ENCODE measurements at places on chromosomes 5 and 9. TPM values are rescaled to one million over a fixed set of nuclear protein-coding genes. Genes with fewer than 3 reads are reported as not detected.

LCN1 gene
- total RNA-seq, result not detected

- H3K36me3 ChIP-seq, result peaks cover 45% of the 10 kb centered on the region
- no peaks in the 10 kb centered on the region for H3K27me3 ChIP-seq
- DNase-seq, result no peak
- H3K4me1 ChIP-seq, result no peaks in the 10 kb centered on the region
- H3K27ac ChIP-seq, result no peak overlapping the region
These were observed 47.0 kb upstream of the RETREG1 start for GRCh38 chr5:16663840-16664239.

DNA sequence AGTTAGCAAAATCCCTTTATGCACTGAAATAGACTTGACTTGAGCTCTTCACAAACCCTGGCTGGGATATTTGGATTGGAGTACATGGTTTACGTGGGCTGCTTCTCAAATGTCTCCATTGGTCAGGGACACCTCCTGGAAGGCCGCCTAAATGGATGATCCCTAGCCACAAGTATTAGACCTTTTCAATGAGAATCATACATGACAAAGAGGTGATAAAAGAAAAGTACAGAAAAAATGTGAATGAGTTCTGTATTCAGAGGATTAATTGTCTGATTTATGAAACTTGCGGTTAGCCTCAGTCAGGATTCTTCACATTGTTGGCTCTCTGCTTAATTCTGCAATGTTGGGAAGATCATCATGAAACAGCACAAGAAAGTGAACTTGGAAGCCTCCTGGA, 752.8 kb upstream of the ADAMTS16 start:
- H3K4me1 ChIP-seq, result no peaks in the 10 kb centered on the region
- H3K4me3 ChIP-seq, result no peak overlapping the region
- no peaks in the 10 kb centered on the region for H3K36me3 ChIP-seq
- H3K27ac ChIP-seq, result no peak overlapping the region

DNA sequence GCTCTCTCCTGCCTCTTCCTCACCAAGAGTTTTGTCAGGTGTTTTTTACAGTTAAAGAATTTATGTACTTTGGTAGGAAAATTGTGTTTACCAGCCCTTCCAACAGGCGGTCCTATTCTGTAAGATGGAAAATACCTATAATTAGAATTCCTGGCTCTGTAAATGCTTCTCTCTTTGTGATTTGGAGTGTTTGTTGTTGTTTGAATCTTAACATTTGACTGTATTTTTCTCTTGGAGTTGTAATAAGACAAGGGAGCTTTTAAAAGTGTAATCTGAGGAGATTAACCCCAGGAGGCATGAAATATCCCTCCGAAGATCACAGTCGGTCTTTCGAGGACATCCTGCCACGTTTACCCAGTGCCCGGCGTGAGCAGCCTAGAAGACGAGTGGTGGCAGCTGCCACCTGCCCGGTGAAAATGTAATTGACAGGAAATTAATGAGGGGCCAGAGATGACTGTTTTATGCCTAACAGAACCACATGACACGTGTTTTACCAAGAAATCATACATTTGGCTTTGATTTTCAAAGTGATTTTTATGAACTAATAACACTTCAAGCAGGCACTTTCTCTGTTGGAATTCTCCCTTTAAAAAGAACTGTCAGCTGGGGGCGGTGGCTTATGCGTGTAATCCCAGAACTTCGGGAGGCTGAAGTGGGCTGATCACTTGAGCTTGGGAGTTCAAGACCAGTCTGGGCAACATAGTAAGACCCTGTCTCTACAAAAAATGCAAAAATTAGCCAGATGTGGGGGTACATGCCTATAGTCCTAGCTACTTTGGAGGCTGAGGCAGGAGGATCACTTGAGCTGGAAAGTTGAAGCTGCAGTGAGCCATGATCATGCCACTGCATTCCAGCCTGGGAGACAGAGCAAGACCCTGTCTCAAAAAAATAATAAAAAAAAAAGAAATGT, 20.0 kb downstream of the ANKRD33B start:
- H3K4me1 ChIP-seq, result no peaks in the 10 kb centered on the region
- H3K27ac ChIP-seq, result no peak overlapping the region
- no peak overlapping the region for H3K4me3 ChIP-seq
- DNase-seq, result no peak
- H3K36me3 ChIP-seq, result no peaks in the 10 kb centered on the region
- no peaks in the 10 kb centered on the region for H3K27me3 ChIP-seq

OXCT1 gene
- total RNA-seq, result 10.2 TPM

DNA sequence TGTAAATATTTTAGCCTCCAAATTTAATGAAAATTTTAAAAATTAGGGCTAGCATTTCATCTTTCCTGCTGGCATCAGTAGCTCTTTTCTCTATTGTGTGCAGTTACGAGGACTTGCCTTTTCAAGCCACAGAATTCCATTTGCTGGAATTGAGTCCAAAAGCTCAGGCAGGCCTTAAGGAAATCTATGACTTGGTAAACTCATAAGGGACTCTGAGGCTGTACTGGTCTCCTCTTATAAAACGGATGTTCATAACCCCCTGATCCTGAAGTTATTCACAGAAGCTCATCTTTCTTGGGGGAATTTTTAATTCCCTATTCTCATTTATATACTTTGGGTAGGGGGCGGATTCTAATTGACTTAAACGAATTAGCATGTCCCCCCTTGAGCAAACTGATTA, 23.4 kb downstream of the ANKRA2 start:
- DNase-seq, result no peak
- peak overlapping the region; percentile 68 for H3K27ac ChIP-seq
- H3K4me1 ChIP-seq, result peaks cover 19% of the 10 kb centered on the region
- no peak overlapping the region for H3K4me3 ChIP-seq
- H3K36me3 ChIP-seq, result no peaks in the 10 kb centered on the region
- no peaks in the 10 kb centered on the region for H3K27me3 ChIP-seq

DNA sequence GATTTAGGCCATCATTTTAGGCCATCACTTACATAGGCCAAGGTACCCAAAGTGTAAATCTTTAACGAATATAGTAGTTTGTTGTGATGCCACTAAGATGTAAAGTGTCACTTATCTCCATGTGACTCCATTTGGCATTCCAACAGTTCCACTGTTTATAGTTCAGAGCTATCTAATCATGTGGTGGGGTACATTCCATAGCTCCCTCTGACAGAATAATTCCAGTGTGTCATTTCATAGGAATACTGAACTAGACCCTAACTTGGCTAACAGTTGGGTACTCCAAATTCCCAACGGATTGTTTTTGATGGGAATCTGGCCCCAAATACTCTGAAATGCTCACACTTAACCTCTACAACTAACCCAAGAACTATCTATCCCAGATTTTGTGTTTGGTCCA, 76.7 kb upstream of the FST start:
- H3K4me3 ChIP-seq, result no peak overlapping the region
- no peak for DNase-seq
- H3K27ac ChIP-seq, result no peak overlapping the region
- H3K27me3 ChIP-seq, result no peaks in the 10 kb centered on the region
- H3K4me1 ChIP-seq, result peaks cover 6% of the 10 kb centered on the region

DNA sequence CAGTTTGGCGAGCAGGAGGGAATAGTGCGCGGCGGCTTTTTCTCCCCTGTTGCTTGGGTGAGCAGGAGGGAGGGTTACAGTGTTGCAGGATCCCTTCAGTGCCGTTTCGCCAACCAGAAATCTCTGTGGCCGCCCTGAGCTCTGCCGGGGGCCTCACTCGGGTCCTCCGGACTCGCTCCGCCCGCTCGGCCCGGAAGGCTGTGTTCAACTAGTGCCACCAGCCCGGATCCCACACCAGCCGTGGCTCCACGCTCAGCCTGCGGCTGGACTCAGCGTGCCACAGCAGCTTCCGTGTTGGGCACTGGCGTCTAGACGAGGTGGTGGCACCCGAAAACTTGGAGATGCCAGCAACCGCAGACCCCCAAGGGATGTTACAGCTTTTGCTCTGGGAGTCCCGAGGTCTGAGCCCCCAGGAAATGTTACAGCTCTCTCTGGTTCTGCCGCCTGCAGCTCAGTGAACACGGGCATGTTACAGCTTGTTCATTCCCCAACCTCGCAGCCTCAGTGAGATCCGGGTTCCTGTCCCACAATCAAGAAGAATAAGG, 16.0 kb upstream of the OR13C9 start:
- H3K27me3 ChIP-seq, result no peaks in the 10 kb centered on the region
- no peak for DNase-seq
- no peaks in the 10 kb centered on the region for H3K36me3 ChIP-seq
- no peaks in the 10 kb centered on the region for H3K4me1 ChIP-seq
- no peak overlapping the region for H3K27ac ChIP-seq

- peaks cover 9% of the 10 kb centered on the region for H3K4me1 ChIP-seq
- DNase-seq, result no peak
- no peak overlapping the region for H3K4me3 ChIP-seq
- H3K36me3 ChIP-seq, result no peaks in the 10 kb centered on the region
- H3K27me3 ChIP-seq, result no peaks in the 10 kb centered on the region
These were observed 74.6 kb upstream of the ZSWIM6 start for GRCh38 chr5:61257421-61257820.

DNA sequence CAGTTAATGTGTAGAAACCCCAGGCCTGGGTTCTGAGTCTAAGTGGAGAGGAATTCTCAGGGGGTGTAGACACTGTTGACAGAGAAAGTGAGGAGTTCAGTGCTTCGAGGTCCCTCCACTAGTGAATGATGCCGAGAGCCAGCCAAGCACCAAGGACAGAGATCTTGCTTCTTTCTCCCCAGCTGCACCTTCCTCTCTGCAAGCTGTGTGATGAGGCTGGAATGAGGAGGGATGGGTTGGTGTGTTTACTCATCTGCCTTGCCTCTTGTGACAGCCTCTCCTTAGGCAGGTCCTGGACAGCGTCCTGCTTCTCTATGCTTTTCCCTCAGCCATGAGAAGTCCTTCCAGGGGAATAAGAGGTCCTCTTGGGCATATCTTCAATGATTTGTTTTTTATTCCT, 35.3 kb downstream of the HNRNPH1 start:
- peaks cover 100% of the 10 kb centered on the region for H3K36me3 ChIP-seq
- H3K27me3 ChIP-seq, result no peaks in the 10 kb centered on the region
- H3K4me1 ChIP-seq, result no peaks in the 10 kb centered on the region
- no peak for DNase-seq

- no peaks in the 10 kb centered on the region for H3K4me1 ChIP-seq
- no peak for DNase-seq
- H3K27me3 ChIP-seq, result no peaks in the 10 kb centered on the region
These were observed 367.9 kb upstream of the GRAMD2B start for GRCh38 chr5:126055348-126055729.

DNA sequence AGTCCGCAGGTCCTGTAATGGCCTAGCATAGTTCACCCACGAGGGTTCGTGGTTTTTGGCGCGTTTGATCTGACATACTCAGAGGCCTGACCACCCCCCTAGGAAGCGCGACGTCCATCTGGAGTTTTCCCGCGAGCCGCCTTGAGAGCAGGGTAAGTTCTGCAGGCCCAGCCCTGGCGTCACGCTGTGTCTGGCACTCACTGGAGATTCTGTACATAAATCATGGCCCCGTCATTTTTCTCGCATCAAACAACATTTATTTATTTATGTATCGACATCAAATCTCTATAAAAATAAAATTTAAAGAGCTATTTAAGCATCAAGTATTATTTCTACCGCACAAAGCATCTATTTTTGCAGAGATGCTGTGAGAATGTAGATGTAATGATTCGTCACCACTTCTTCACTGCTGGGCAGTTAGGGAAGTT, 437 bp upstream of the TRIM41 start:
- peaks cover 45% of the 10 kb centered on the region for H3K4me1 ChIP-seq
- peak overlapping the region; percentile 97 for H3K27ac ChIP-seq
- peak overlapping the region; percentile 84 for H3K4me3 ChIP-seq
- H3K36me3 ChIP-seq, result peaks cover 12% of the 10 kb centered on the region
- no peaks in the 10 kb centered on the region for H3K27me3 ChIP-seq
- no peak for DNase-seq

DNA sequence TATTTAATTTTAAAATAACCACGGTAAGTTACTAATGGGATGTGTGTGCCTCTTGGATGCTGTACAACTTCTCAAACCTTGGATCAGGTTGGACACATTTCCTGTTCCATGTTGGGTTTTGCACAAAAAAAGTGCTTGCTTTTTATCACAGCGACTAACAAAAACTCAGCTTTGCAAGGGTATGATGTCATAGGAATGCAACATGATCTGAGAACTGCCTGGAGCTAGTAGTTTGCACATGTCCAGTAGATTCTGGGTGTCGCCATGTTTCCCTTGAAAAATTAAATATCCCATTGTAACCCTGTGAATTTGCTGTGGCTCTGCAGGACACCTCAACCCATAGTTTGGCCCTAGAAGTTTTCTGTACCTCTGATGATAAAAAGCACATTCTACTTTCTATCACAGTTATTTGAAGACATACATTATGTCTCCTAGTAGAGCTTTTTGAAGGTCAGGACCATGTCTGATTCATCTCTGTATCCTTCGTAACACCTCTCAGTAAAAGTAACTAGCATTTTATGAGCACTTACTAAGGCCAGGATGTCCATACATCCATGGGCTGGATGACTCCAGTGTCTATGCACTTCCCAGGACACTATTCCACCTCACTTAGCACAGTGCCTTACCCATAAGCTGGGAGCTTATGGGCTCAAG, 11.5 kb upstream of the FRMPD1 start:
- H3K27ac ChIP-seq, result no peak overlapping the region
- H3K36me3 ChIP-seq, result no peaks in the 10 kb centered on the region
- no peaks in the 10 kb centered on the region for H3K4me1 ChIP-seq
- H3K27me3 ChIP-seq, result peaks cover 23% of the 10 kb centered on the region

TNIP1 gene
- total RNA-seq, result 99.6 TPM

DNA sequence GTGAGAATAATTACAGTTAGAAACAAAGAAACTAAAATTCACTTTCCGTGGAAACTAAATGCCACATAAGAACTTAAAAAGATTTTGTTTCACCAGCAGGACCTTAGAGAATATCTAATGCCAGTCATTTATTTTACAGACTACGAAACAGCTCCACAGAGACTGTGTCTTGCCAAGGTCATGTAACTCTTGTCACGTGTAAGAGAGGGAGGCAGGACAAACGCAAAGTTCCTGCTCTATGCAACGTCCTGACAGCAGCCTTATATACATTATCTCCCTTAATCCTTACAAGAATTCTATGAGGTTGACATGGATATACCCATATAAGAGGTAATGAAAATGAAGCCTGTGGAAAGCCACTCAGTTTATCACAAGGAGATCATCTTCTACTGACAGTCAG, 39.4 kb downstream of the CTNNAL1 start:
- no peaks in the 10 kb centered on the region for H3K27me3 ChIP-seq
- no peak overlapping the region for H3K27ac ChIP-seq
- peaks cover 6% of the 10 kb centered on the region for H3K36me3 ChIP-seq
- H3K4me1 ChIP-seq, result no peaks in the 10 kb centered on the region
- no peak for DNase-seq

ARHGAP26 gene
- 42.1 TPM for total RNA-seq

SLC6A7 gene
- total RNA-seq, result not detected

CNOT8 gene
- 106 TPM for total RNA-seq

DNA sequence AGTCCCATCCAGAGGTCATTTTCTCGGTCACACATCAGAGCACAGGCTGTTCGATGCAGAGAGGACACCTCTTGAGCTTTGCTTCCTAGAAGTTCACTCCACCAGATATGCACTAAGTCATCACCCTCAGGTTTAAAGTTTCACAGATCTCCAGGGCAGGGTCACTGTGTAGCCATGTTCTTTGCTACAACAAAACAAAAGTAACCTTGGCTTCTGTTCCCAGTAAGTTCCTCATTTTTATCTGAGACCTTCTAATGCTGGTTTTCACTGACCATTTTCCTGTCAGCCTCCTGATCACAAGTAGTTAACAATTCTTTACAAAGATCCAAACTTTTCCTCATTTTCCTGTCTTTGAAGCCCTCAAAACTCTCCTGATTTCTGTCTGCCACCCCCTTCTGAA, 97.5 kb upstream of the CTSV start:
- no peaks in the 10 kb centered on the region for H3K4me1 ChIP-seq
- H3K4me3 ChIP-seq, result no peak overlapping the region
- DNase-seq, result no peak
- H3K27me3 ChIP-seq, result no peaks in the 10 kb centered on the region
- no peak overlapping the region for H3K27ac ChIP-seq
